ENCODE measurements at places on chromosomes 4 and X.

- DNase-seq = no peak
These were observed 31.0 kb upstream of the SLC25A4 start for GRCh38 chr4:185112104-185112503.

DNA sequence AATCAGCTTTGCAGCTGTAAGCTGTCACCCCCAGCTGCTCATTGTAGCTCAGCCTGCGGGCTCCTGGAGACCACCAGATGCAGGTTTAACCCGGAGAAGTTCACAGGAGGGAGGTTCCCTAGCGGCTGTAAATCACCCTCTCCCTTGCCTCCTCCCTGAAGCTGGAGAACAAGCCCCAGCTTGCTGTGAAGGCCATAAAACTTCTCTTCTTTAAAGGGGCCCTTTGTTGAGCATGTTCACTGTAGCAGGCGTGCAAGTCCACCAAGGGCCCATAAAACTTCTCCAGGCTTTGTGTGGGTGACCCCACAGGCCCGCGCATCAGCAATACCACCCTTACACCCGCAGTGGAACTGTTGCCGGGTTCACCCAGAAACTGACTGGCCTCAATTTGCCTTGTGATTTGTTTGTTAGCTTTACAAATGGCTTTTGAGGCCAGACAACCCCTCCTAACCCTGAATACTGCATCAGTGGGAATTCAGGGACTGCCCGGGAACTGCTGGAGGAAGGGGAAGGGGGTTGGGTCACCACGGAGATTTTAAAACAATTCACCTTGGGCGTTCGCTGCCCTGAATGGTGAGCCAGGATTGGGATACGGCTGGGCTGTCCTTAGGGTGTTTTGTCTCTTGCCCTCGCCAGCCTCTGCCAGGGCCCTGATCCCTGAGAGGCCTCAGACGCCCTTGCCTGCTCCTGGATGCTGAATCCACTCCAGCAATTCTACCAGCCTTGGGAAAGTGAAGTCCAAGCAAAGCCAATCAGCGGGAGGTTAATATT, 49.5 kb upstream of the ATP6AP2 start:
- peak; percentile 2 for DNase-seq

DNA sequence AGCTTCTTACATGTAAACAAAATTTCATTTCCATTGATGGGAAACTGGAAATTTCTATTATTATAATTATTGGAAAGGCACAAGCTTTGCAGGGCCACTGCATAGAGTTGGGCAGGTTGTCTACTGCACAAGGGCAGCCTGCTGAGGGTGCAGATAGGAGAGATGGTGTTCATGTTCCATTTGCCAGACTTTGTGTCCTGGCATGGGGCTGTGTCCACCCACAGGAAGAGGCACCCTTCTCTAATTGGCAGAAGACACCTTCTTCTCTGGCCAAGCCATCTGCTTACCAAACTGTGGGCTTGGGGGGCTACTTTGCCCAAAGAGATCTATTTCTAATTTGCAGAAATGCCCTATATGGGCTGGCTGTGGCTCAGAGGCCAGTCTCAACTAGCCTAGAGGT, 140.7 kb downstream of the GATB start:
- no peak for DNase-seq

- DNase-seq = no peak
These were observed 14.0 kb upstream of the TMEM156 start for GRCh38 chr4:39046249-39046648.

DNA sequence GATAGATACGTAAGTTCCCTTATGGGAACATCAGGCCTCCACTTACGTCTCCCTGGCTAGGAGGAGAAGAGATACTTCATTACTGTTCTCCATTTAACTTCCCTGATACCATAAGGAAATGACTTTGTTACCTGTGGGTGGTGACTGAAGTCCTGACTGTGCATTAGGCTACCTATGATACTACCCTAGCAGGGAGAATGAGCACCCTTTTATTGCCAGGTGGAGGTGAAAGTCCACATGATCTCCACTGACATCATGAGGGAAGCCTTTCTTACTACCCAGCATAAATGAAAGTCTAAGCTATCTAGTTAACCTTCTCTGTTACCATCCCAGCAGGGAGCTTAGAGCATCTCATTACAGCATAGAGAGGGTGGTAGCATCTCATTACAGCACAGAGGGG, 24.4 kb upstream of the LAMTOR3 start:
- no peak for DNase-seq

GRCh38 chr4:69524706-69525105, 29.0 kb upstream of the UGT2B4 start:
- peak; percentile 86 for DNase-seq

GRCh38 chr4:125313497-125313896, 1.3 kb upstream of the FAT4 start:
- DNase-seq = peak; percentile 53

- DNase-seq = no peak
These were observed 386 bp upstream of the TMEM184C start for GRCh38 chr4:147616849-147617172.

All from NCI-H146 (cell line).